Hematopoietic multipotent progenitor cell treated with erythropoietin and hydrocortisone succinate and interleukin-3 and kit ligand, for 4 days (in vitro differentiated cells): ENCODE measurements at places on chromosomes 1 and 21.

GRCh38 chr1:31503570-31503969 lies 72.7 kb upstream of the TINAGL1 start:
- peak; percentile 43 for DNase-seq

- no peak for DNase-seq
These were observed 17.4 kb upstream of the PADI4 start for GRCh38 chr1:17290553-17290952.

DNA sequence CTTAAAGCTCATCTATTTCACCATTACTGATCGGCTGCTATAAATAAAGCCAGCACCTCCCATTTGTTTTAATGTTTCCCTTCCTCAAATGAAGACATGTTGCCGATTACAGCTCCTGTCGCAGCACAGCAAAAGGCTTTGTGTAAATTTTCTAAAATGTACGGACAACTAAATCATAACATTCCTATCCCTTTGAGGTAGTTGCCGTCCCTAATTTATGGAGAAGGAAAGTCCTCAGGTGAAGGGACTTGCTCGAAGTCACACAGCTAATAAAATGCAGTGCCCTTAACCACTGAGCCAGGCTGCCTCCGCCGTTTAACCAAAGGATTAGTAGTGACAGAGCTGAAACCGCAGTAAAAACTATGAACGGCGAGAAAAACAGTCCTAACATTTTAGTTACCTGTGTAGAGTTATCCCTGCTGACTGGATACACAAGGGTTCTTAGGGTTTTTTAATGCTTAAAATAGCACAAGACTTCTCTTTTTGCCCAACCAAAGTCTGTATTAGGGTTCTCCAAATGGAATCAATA lies 871 bp downstream of the PINK1 start:
- DNase-seq: no peak

DNA sequence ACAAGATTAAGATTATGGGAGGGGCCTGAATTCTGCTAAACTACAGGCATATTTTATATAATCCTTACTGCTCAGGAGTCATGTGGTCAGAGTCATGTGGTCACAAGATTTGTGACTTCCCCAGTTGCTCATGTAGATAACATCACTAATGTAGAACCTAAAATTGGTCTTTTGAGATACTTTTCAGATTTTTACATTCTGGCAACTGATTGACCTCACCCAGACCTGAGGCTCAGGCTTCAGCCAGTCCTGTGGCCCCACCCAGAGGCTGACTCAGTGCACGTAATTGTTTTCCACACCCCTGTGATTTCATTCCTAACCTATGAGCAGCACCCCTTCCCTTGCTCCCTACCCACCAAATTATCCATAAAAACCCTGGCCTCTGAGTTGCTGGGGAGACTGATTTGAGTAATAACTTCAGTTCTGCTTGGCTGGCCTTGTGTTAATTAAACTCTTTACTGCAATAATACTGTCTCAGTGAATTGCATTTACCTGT lies 41.7 kb upstream of the ZNF326 start:
- DNase-seq: peak; percentile 81

DNA sequence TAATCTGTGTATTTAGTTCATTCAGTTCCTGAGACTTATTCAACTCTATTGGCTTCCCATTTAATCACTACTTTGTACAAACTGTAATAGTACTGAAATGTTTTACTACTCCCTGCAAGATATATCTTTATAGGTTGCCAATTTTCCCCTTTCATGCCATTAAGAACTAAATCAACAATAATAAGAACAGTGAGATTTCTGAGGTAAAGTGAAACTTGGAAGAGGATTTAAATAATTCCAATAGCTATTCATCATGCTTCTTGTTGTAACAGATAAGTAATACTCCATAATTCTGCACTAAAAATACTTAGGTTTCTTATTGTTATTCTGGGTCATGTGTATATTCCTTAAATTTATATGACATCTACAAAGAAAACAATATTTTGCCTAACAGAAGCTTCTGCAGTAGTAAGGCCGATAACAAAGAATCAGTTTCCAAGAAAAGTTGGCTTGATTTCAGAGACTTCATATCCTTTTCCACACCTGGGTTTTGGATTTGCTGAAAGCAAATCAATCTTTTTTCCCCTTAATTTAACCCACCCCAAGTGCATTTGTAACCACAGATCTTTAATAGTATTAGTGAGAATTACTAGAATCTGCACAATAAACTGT lies 258.3 kb downstream of the FAF1 start:
- DNase-seq: no peak

- no peak for DNase-seq
These were observed 25.6 kb downstream of the EYA3 start for GRCh38 chr1:28062806-28063205.

GRCh38 chr1:36372617-36373016 lies 13.1 kb downstream of the STK40 start:
- peak; percentile 77 for DNase-seq

DNA sequence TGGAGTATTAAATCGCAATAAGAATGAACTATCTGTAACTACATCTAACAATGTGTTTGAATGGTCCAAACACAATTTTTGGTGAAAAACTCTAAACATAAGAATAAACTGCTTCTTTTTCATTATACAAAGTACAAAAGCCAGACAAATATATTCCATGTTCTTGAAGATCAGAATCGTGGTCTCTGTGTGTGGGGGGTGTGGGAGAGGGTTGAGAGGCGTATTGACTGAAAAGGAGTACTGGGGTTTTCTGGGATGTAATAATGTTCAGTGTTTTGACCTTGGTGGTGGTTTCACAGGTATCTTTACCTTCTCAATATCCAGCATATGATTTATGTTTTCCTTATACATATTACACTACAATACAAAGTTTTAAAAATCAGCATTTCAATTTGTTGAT lies 764 bp upstream of the CFH start:
- DNase-seq: no peak

- DNase-seq: no peak
These were observed 14.2 kb downstream of the SEMA4A start for GRCh38 chr1:156167536-156167935.

GRCh38 chr1:27572679-27573426 lies 31.1 kb downstream of the AHDC1 start:
- DNase-seq: peak; percentile 48

GRCh38 chr1:48943393-48943792 lies 166.7 kb upstream of the BEND5 start:
- DNase-seq: no peak

DNA sequence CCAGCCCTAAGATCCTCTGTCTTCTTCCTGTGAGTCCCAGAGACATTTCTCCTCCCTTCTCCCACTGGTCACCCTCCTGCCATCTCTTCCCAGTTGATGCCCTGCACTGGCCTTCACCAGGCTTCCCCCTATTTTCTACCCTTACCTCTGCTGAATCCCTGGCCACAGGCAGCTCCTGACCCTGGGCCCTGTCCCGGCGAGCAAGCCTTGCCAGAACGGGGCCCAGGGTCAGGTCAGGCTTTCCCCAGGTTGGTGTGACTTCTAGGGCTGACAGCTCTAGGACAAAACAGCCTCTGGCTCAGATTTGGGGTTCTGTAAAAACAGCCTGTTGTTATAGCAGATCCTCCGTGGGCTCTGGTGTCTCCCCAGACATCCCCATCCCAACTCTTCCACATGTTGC lies 52.7 kb upstream of the A3GALT2 start:
- no peak for DNase-seq

DNA sequence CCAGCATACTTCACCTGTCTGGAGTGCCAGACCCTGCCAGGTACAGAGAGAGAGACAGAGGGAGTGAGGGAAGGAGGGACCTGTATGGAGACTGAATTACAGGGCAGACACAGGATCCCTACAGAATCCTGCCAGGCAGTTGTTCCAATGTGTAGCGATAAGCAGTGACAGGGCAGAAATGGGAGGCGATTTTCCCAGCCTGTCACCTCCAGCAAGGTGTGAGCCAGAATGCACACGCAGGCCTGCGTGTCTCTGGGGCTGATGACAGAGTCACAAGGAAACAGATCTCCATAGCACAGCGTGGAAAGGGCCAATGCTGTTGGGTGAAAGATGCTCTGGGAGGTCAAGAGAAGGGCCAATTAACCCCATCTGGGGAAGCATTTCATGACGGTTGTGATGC lies 111.3 kb downstream of the HIVEP3 start:
- DNase-seq: no peak

- DNase-seq: no peak
These were observed 30.7 kb downstream of the DMBX1 start for GRCh38 chr1:46520063-46520911.
